CD8-positive, alpha-beta T cell (primary cell): ENCODE measurements at places on chromosomes 12 and 14.

DNA sequence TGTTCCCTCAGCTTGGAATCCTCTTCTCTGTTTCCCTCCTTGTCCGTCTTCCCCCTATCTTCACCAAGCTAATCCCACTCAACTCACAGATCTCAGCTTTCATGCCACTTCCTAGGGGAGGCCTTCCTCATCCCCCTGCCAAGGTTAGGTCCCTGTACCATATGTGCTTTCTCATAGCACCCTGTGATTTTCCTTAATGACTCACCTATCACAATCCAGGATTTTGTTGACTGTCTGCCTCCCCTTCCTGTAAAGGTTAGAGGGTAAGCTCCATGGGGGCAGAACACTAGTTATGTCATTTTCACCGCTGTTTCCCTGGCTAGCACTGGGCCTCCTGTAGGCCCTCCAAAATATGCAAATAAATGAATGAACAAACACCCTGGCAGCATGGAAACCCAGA is 57.6 kb downstream of the CRADD start:
- DNase-seq = no peak

- DNase-seq = no peak
These were observed 29.6 kb downstream of the ADIPOR2 start for GRCh38 chr12:1720494-1720893.

DNA sequence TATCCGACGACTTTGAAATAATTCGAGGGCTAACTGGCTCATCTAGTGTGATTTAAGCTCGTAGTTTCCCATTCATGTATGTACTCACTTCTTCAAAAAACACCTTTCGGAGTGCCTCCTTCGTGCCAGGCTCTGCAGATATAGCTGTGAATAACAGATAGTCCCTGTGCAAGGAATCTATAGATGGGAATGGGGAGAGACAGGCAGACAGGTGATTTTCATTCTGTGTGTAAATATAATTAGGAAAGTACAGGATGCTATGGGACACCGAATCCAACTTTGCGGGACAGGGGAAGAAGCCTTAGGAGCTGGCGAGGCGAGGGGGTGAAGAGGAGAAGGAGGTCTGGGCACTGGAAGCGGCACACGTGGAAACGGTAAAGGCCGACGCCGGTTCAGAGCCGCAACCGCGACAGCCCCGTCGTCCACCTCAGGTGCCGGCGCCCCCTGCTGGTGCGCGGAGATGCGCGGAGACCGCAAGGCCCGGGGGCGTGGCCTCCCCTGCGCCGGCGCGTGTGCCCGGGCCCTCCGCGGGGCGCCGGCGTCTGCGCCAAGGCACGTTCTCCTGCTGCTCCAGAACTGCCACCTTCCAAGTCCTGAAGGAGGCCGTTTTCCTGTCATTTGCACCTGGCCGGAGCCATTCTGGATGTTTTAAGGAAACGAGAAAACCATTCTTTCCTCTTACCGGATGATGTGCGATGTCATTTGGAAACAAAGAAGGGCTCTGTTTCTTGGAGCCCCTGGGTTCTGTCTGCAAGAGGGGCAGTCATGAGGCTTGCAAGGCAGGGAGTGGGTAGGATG is 18.0 kb upstream of the CACNA1C start:
- peak; percentile 91 for DNase-seq

- DNase-seq = no peak
These were observed 63.3 kb downstream of the TSHR start for GRCh38 chr14:81018684-81019083.

DNA sequence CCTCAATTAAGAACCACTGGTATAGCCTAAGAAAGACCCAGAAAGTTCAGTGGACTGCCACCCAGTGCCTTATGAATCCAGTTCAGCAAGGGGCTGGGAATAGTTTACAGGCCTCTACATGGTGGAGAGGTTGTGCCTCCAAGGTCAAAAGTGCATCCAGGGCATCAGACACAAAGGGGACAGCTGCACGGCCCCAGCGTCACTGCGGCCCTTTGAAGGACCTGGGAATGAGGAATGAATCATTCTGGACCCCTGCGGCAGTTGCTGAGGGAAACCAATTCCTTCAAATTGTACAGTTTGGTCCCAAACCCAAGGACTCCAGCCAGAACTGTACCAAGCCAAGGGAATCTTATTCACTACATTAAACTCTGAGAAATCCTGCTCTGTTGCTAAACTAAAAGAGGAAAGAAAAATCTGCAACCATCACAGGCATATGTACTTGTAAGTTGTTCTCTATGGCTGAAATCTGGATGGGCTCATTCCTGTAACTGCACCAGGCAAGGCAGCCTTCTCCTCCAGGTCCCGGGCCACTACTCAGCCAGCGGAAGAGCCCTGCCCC is 10.9 kb upstream of the NGB start:
- no peak for DNase-seq

GRCh38 chr12:30729547-30729946 is 25.2 kb downstream of the CAPRIN2 start:
- no peak for DNase-seq

GRCh38 chr14:32009221-32009975 is 67.7 kb upstream of the ARHGAP5 start:
- DNase-seq = no peak

GRCh38 chr12:3362737-3363136 is 128.3 kb upstream of the PRMT8 start:
- DNase-seq = no peak

GRCh38 chr12:93916402-93916801 is 232.0 kb upstream of the PLXNC1 start:
- DNase-seq = no peak

DNA sequence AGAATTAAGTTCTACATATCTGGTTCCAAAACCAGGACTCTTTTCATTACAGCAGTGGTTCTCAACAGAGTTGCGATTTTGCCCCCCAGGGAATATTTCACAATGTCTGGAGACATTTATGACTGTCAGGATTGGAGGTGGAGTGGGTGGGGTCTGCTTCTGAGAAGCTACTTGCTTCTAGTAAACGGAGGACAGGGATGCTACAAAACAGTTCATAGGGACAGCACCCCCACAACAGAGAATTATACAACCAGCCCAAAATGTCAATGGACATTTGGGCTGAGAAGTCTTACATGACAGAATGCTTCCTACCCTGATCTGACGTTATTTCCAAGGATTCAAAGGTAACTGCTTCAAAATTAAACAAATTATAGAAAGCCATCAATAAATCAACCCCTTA is 739 bp upstream of the SPATA7 start:
- DNase-seq = peak; percentile 6

- DNase-seq = no peak
These were observed 95.2 kb downstream of the KCNA5 start for GRCh38 chr12:5138845-5139244.

- no peak for DNase-seq
These were observed 587 bp downstream of the SELPLG start for GRCh38 chr12:108633081-108633533.

DNA sequence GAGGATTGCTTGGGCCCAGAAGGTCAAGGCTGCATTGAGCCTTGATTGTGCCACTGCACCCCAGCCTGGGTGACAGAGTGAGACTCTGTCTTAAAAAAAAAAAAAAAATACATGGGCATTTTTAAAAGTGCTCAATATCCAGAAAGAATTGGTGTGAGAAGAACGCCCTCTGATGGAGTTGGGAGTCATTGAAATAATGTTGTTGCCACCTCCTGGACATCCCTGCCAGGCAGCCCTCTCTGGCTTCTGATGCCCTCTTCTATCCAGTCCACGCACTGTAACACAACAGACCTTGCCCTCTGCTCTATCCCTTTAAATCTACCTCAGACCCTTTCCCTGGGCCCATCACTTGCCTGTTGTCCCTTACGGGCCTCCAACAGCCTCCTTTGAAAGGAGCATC is 4.9 kb downstream of the PTGDR start:
- DNase-seq = no peak

GRCh38 chr12:19643635-19644034 is 204.3 kb downstream of the AEBP2 start:
- DNase-seq = no peak

DNA sequence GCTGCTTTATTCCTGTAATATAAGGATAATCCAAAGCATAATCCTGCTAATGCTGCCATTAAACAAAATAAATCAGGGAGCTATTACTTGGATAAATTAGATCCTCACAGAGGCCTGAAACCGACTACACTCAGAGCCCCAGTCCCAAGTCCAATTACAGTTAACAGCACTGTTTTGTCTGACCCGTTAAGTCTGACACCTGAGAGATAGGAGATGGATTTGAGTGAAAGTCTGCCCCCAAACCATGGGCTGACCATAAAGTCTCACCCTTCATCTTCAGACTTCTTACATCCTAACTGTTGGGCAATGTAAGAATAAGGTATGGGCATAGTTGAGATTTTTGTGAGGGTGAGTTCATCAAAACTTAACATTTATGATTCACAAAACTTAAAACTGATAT is 181.7 kb downstream of the PLCZ1 start:
- no peak for DNase-seq

DNA sequence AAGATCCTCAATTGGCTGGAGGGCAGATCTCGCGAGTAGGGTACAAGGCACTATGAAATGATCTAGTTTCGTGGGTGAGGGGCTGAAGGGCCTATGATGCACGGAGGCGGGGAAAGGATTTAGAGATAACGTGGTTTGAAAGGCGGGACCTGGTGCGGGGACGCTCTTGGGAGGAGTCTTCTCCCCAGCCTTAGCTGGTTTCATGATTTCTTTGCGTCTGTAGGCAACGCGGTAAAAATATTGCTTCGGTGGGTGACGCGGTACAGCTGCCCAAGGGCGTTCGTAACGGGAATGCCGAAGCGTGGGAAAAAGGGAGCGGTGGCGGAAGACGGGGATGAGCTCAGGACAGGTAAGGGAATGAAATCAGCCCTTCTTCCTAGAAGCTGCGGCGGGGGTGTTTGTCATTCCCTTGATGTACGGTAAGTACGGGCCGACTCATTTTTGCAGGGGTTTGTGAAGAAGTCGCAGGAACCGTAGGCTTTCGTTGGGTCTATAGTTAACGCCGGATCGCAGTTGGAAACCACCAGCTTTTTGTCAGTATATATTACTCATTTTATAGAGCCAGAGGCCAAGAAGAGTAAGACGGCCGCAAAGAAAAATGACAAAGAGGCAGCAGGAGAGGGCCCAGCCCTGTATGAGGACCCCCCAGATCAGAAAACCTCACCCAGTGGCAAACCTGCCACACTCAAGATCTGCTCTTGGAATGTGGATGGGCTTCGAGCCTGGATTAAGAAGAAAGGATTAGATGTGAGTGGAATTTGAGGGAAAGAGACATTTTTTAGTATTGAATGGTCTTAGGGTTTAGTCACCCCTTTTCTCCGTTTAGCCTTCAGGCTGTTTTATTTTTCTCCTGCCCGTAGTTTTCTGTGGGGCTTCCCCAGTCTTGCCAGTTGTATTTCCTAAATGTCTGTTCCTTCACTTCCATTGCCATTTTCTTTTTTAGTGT is 602 bp downstream of the APEX1 start:
- no peak for DNase-seq

- no peak for DNase-seq
These were observed 935 bp upstream of the CRIP1 start for GRCh38 chr14:105485739-105486162.

GRCh38 chr14:29999013-29999539 is 71.4 kb upstream of the PRKD1 start:
- no peak for DNase-seq

- DNase-seq = no peak
These were observed 3.4 kb upstream of the GPR162 start for GRCh38 chr12:6818222-6818621.

DNA sequence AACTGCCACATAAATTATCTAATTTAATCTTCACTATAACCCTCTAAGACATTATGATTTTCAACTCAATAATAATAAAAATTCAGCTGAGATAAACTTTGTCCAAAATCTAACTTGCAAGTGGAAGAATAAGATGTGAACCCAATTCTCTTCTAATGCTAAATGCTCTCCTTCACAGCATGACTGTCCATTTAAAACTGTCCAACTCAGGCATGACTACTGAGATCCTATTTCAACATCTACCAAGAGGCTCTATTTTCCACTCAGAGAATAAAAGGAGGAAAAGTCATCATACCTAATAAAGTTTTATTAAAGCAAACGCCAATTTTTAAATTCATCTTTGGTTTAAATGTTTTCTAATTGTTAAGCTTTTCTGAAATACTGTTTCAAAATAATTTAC is 183.6 kb downstream of the MED13L start:
- no peak for DNase-seq

DNA sequence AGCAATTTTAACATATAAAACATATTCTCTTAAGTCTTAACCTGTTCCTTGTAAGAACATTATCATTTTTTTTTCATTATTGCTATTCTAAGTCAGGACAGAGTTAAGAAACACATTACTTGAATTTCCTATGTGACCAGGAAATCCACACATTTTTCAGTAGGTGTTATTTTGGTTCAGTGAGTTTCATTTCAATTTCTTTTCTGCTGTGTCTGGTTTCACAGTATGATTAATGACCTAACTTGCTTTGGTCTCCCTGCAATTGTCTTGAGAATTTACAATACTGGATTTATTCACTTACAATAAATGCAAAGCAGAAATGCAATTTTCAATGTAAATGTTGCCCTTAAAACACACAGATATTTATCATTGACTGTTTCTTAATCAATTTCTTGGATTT is 396.9 kb upstream of the TMTC1 start:
- DNase-seq = no peak

DNA sequence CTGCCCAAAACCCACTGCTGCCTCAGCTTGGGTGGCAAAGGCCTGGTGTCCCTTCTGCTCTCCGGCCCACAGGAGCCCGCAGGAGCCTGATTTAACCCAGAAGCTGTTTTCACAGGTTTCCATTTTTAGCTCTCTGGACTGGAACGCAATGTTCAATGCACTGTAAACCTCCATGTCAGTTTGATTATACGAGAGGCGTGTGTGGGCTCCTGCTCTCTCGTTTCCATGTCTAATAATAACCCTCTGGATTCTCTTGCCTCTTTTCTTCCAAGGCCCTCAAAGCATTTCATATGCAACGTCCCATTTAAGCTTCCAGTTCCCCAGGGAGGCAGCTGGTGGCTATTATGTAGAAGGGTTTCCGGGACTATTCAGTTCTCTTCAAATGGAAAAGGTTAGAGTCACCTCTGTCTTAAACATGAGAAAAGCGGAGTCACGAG is 161.1 kb downstream of the SUDS3 start:
- no peak for DNase-seq

DNA sequence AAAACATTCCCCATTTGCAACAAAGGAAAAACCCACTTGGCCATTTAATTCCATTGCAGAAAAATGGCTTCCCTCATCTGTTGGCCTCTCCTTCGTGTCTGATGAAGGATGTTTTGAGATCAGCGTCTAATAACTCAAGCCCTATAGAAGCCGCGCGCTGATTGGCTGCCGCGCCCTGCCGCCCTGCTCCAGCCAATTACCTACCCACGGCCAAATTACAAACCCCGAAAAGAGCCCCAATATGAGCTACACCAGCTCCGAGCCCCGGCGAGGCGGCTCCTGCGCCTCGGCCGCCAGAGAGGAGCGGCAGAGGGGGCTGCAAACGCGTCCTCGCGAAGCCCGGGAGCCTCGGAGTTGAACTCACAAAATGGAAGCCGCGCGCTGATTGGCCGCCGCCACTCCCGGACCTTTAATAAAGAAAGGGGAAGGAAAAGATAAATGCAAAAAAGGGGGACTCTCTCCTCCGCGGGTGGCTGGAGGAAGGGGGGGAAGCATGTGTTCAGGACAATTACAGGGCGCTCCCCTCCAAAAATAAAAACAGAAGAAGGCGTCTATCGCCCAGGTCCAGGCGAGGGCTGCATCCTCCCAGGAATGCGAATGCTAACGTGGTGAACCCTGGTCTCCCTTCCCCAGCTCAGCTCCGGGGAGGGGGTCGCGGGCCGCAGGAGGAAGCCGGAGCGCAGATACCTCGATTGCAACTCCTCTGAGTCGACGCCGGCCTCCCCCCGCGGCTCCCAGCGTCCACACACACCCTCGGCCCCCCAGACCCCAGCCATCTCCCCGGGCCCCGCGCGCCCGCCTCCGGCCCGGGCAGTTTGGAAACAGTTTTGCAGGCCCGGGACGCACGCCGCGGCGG is 738 bp upstream of the SETD1B start:
- DNase-seq = peak; percentile 94
